ENCODE measurements at places on chromosomes 2 and 18.

GRCh38 chr2:109376115-109376514, 237.7 kb downstream of the SEPTIN10 start:
- no peak for DNase-seq

- no peak for DNase-seq
These were observed 179.1 kb upstream of the CYP26B1 start for GRCh38 chr2:72326759-72327158.

- no peak for DNase-seq
These were observed 137.1 kb downstream of the LTBP1 start for GRCh38 chr2:33083699-33084387.

GRCh38 chr2:199220920-199221319, 236.8 kb downstream of the SATB2 start:
- DNase-seq, result no peak

GRCh38 chr2:230866756-230867523, 2.2 kb downstream of the ITM2C start:
- DNase-seq, result no peak

DNA sequence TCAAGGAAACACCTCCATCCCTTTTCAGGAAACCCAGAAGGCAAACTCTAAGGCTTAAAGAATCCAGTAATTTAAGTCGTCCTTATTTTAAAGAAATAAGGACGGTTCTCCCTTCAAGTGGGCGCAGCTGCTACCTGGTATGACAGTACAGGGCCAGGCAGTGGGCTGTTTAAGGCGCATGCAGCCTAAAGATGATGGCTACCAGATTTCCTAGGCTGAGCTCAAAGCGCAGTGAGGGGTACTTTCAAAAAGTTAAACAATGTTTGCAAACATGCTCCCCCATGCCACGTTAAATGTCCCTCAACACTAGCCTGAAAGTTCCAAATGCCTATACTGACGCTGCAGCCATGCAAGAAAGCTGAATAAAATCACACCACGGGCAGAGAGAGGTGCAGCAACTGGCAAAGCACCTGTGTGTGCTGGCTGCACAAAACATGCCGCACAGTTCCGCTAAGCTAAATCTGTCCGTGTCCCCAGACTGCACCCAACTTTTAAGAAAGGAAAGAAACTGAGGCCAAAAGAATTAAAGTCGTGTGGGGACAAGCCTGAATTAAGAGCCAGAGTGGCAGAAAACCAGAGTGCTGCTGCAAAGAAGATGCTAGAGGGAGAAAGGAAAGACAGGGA, 583 bp downstream of the HIBCH start:
- DNase-seq, result no peak

- DNase-seq, result no peak
These were observed 18.6 kb downstream of the NRXN1 start for GRCh38 chr2:51013079-51013932.

GRCh38 chr2:206274434-206275311, at the start of gene ZDBF2:
Gene ZDBF2, plus strand, starts transcription at chr2:206274663. Its CDS starts 7,187 bp downstream, at chr2:206281850.
- DNase-seq, result no peak

Measured in GM12864 (cell line).